Activated CD4-positive, alpha-beta T cell treated with anti-CD3 and anti-CD28 coated beads for 4 hours (primary cell): ENCODE measurements at places on chromosomes 5 and 9.

DNA sequence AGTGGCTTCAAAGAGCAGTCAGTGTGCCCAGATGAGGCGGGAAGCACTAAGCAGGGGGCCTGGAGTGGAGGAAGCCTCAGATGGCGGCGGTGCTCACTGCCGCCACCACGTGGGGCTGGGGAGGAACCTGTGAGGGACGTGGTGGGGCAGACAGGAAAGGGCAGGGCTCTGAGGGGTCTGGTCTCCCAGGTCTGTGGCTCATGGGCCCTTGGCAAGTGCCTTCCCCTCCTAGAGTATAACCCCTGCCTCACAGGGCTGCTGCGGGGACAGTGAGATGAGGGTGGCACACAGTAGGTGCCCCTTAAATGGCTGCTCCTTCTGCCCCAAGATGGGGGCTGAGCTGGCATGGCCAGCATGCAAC lies 26.6 kb downstream of the NR5A1 start:
- no peak for DNase-seq

- DNase-seq: peak; percentile 77
These were observed 63.4 kb upstream of the ABCA1 start for GRCh38 chr9:104991144-104991953.

GRCh38 chr5:84086511-84086910 lies 298.2 kb downstream of the EDIL3 start:
- no peak for DNase-seq

DNA sequence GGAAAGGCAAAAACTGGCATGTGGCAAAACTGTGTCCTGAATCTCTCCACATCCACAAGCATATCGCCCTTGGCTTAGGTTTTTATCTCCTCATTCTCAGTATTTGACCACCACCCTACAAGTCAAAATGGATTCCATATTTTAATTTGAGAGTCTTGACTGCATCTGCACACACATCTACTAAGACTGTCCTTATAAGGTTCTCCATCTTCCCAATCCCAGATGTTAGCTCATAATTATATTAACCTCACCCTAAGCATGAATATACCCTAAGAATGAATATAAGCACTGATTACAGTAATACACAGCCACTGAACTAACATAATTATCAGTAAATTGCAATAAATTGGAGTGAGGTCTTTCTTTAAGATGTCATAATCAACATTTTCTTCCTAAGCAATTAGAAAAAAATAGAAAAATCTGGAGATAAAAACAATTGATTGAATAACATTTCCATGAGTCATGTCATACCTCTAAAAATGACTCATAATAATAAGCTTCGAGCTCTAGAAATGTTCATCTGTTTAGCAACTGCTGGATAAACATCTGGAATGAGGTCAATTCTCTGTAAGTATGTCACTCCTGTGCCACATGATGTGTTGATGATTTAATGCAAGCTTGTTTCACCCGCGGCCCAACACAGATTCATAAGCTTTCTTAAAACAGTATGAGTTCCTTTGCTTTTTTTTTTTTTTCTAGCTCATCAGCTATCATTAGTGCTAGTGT lies 39.9 kb upstream of the PAM start:
- DNase-seq: no peak

DNA sequence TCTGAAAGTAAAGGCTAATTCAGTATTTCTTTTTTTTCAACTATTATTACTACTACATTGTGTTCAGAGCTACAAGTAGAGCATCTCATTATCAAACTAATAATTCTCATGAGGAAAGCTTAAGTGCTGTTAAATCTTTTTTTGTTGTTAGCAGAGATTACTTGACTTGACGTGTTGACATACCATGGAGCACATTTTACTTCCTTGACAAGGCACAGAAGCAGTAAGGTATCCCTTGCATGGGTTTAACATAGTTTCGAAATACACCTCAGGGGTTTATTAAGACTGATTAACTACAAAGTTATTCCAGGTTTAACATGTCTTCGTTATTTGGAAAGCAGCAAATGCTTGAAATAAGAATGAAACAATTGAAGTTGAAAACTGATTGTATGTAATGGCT lies 7.0 kb downstream of the SPDL1 start:
- no peak for DNase-seq

GRCh38 chr9:79684711-79685575 lies 113.2 kb downstream of the TLE4 start:
- DNase-seq: no peak

DNA sequence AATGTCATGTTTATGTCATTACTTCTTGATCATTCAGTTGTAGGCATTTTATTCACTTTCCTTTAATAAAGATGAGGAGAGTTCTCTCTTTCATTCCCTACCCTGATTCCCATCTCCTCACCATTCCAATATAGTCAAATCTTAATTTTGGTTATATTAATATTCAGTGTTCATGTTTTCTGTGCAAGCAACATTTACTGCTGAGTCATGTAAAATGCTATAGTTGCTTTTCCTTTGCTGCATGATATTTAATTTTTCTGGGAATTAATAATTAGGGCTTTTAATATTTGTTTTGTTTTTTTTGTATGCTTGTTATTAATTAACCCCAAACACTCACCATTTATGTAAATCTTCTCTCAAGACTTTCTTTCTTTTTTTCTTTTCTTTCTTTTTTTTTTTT lies 18.5 kb downstream of the POU4F3 start:
- no peak for DNase-seq

GRCh38 chr9:104775976-104776375 lies 12.0 kb downstream of the NIPSNAP3B start:
- no peak for DNase-seq
